GM23248 (cell line): ENCODE measurements at places on chromosomes 7 and 10. TPM values are rescaled to one million over a fixed set of nuclear protein-coding genes. Genes with fewer than 3 reads are reported as not detected.
A peak's percentile ranks its signal among the peaks of the same experiment; 100 is the strongest.

SORBS1 gene
- 0.13 and 1.2 TPM in 2 replicates for total RNA-seq

RNLS gene
- total RNA-seq, result 15.3 and 23.1 TPM in 2 replicates

DNA sequence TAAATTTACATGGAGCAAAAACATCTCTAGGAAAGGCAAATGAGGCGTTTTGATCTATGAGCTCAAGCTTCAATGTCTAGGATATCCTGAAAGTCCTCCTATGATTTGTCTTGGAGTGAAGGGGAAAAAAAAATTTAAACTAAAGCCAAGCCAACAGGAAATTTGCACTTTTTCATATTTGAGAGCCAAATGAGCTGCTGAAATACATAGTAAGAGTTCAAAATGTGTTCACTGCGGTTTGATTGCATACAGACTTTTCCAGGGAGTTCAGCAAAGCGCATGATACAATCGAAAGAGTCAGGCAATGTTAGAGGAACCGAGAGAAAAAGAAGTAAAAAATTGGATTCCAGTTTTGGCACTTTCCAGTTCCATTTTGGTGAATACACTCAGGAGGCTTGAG is 633.4 kb upstream of the MGMT start:
- no peaks in the 10 kb centered on the region for H3K4me1 ChIP-seq
- no peaks in the 10 kb centered on the region for H3K27me3 ChIP-seq
- H3K36me3 ChIP-seq, result no peaks in the 10 kb centered on the region
- no peak for DNase-seq
- H3K27ac ChIP-seq, result no peak overlapping the region

DNA sequence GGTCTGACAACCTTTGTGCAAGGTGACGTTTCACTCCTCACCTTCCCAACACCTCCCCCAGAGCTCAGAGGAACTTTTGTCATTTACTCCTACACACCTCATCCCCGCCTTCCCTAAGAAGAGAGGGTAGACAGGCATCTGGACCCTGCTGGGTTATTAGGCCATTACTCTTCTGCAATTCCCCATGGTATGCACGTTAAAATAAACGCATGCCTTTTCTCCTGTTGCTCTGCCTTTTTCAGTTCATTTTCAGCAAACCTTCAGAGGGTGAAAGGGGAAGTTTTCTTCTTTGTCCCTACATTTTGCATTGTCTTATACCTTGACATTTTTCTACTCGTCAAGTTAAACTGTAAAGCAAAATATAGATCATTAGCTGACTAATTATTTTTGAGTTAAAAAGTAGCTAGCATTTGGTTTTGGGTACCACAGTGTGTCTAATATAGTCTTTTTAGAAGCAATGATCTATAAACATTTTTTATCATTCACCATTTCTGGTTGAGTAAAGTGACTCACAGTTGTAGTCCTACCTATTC is 10.5 kb upstream of the EDRF1 start:
- no peak for DNase-seq
- peaks cover 9% of the 10 kb centered on the region; the same call in 1 of the 2 replicates for H3K4me1 ChIP-seq
- H3K36me3 ChIP-seq, result no peaks in the 10 kb centered on the region

DNA sequence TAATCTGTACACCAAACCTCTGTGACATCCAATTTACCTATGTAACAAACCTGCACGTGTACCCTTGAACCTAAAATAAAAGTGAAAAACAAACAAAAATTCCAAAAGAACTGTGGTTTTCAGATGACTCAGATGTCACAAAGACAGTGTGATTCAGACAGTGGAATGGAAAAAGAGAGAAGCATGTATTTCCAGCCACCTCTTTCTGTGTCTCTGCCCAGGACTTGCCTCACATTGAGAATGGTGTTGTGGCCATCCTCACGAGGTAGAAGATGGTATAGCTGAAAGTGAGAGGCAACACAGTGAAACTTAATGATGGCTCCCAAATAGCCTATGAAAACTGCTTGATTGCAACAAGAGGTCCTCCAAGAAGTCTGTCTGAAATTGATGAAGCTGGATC is 78.0 kb downstream of the ARL5B start:
- H3K27me3 ChIP-seq, result no peaks in the 10 kb centered on the region
- H3K36me3 ChIP-seq, result no peaks in the 10 kb centered on the region
- peak overlapping the region; percentile 58 for H3K4me3 ChIP-seq
- peaks cover 31% of the 10 kb centered on the region for H3K4me1 ChIP-seq
- DNase-seq, result peak; percentile 91
- H3K27ac ChIP-seq, result peak overlapping the region; percentile 100

GRCh38 chr7:121741896-121742295 is 131.1 kb upstream of the PTPRZ1 start:
- DNase-seq, result no peak
- H3K4me1 ChIP-seq, result no peaks in the 10 kb centered on the region
- no peaks in the 10 kb centered on the region for H3K36me3 ChIP-seq
- H3K27ac ChIP-seq, result no peak overlapping the region
- no peak overlapping the region for H3K4me3 ChIP-seq

- H3K27ac ChIP-seq, result peak overlapping the region; percentile 97
- H3K4me1 ChIP-seq, result peaks cover 19% of the 10 kb centered on the region
- peak overlapping the region; percentile 98 for H3K4me3 ChIP-seq
- DNase-seq, result peak; percentile 89
Observed at GRCh38 chr7:32958046-32959025, 1.1 kb downstream of the FKBP9 start.

GRCh38 chr10:71211053-71211452 is 1.3 kb upstream of the UNC5B start:
- no peaks in the 10 kb centered on the region for H3K36me3 ChIP-seq
- H3K4me1 ChIP-seq, result 0 out of 2 replicates have a peak, but pooled peaks cover under 1% of the 10 kb centered on the region
- H3K27me3 ChIP-seq, result peaks cover 23% of the 10 kb centered on the region
- H3K4me3 ChIP-seq, result no peak overlapping the region
- H3K27ac ChIP-seq, result no peak overlapping the region

HECW1 gene
- total RNA-seq, result 4.8 and 8.7 TPM in 2 replicates

IFIT1 gene
- total RNA-seq, result 15.2 and 18.6 TPM in 2 replicates

DNA sequence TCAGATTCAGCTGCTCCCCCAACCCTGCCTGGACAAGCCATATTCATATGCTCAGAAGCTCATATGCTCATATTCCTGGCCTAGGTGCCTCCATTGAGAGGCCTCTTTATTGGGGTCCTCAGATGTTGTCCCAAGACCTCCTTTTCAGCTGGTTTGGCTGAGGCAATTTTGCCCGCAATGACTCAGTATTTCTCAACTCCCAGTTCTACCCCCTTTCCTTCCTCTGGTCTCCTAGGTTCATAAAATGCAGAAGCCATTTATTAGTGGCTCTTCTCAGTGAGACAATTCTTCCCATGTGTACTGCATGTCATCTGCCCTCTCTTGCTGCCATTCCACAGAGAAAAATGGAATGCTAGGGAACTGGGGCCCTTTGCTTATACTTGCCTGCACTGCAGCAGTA is 110.7 kb downstream of the INHBA start:
- no peak overlapping the region for H3K27ac ChIP-seq
- H3K36me3 ChIP-seq, result no peaks in the 10 kb centered on the region
- no peak for DNase-seq
- H3K27me3 ChIP-seq, result no peaks in the 10 kb centered on the region

CYP3A4 gene
- not detected in 2 replicates for total RNA-seq

DNA sequence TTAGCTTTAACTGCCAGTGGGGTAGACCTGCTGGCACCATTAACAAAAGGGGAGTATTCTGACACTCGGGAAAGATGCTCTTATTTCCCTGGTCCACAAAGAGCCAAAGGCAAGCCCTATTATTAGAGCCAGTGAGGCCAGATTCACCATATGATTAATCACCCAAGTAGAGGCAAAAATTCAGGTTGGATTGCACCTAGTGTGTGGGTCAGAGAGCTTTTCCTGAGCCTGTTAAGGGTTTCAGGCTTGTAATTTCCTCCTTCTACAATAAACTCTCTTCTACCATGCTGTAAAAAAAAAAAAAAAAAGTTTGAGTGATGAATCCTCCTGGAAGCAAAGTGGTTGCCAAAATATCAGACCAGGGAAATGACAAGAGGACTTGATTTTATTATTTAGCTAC is 163.5 kb downstream of the MBL2 start:
- no peak overlapping the region for H3K27ac ChIP-seq
- no peaks in the 10 kb centered on the region for H3K27me3 ChIP-seq
- H3K4me1 ChIP-seq, result peaks cover 9% of the 10 kb centered on the region; the same call in 1 of the 2 replicates
- DNase-seq, result peak; percentile 18
- H3K4me3 ChIP-seq, result no peak overlapping the region

DNA sequence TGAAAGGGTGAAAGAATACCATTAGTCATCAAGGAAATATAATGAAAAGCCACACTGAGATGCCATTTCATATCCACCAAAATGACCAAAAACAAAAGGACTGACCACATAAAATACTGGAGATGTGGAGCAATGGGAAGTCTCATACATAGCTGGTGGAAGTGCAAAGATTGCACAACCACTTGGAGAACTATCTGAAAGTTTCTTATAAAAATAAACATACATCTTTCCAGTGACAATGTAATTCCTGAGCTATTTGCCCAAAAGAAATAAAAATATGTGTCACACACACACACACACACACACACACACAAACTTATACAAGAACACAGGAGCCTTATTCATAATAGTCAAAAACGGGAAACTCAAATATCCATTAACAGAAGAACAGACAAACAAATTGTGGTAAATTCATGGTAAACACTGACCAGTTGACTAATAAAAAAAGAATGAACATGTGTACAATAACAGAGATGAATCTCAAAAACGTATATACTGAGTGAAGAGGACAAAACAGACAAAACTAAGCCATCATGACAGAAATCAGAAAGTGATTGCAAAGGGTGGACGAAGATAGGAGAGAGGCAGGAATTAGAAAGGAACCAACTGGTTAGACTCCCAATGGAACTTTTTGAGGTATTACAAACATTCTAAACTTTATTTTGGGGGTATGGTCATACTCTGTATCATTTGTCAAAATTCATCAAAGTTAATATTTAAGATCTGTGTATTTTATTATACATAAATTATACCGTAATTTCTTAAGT is 21.5 kb downstream of the WASL start:
- DNase-seq, result peak; percentile 84
- peak overlapping the region; percentile 31; the same call in 1 of the 2 replicates for H3K27ac ChIP-seq
- H3K27me3 ChIP-seq, result no peaks in the 10 kb centered on the region

GRCh38 chr10:128009372-128010126 is 102.6 kb downstream of the PTPRE start:
- peak; percentile 33 for DNase-seq
- no peaks in the 10 kb centered on the region for H3K4me1 ChIP-seq

MET gene
- total RNA-seq, result 62.3 and 68.8 TPM in 2 replicates

DNA sequence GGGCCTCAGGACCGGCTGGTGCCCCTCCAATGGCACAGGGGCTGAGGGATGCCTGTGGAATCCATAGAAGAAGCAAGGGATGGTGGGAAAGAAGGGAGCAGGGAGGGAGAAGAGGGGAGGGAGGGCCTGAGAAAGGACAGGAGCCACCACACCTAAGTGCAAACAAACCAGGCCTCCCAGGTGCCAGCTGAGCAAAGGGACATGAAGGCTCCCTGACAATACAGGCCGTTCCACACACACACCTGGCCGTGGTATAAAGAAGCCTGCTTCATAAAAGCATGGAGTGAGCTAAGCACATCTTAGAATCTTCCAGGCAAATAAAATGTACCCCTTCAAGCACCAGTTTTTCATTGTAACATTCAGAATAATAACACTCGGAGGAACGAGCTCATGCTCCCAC is 54.0 kb downstream of the OAT start:
- no peaks in the 10 kb centered on the region for H3K36me3 ChIP-seq
- H3K27ac ChIP-seq, result no peak overlapping the region
- H3K4me1 ChIP-seq, result no peaks in the 10 kb centered on the region
- no peak overlapping the region for H3K4me3 ChIP-seq

MLXIPL gene
- total RNA-seq, result not detected in 2 replicates

- no peaks in the 10 kb centered on the region for H3K36me3 ChIP-seq
- H3K27me3 ChIP-seq, result no peaks in the 10 kb centered on the region
- no peak overlapping the region for H3K27ac ChIP-seq
- no peak overlapping the region for H3K4me3 ChIP-seq
Observed at GRCh38 chr7:96826089-96826488, 116.4 kb upstream of the SEM1 start.

FAM180A gene
- 53.5 and 60.1 TPM in 2 replicates for total RNA-seq

- no peak overlapping the region for H3K4me3 ChIP-seq
- no peaks in the 10 kb centered on the region for H3K4me1 ChIP-seq
- peaks cover 7% of the 10 kb centered on the region; the same call in 1 of the 2 replicates for H3K27me3 ChIP-seq
Observed at GRCh38 chr7:96589038-96589437, 120.6 kb downstream of the SEM1 start.

DNA sequence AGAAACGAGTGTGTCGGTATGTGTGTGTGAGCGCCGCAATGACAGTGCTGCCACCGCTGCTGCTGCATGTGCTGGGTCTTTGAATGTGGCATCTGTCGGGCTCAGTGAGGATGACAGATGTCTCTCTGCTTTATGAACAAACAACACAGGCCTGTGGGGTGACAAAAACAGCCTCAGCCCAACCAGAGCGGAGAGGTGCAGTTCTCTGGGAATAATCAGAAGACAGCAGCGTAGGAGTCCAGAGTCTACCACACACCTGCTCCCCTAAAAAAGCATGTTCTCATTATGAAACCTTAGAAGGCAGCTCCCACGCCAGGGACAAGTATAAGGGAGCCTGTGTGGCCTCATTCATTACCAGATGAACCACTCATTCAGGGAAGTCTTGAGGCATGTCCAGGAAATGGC is 278.3 kb downstream of the KCNMA1 start:
- peaks cover 30% of the 10 kb centered on the region for H3K4me1 ChIP-seq
- DNase-seq, result no peak
- H3K4me3 ChIP-seq, result no peak overlapping the region
